ENCODE measurements at places on chromosomes 11 and 22. TPM values are rescaled to one million over a fixed set of nuclear protein-coding genes. Genes with fewer than 3 reads are reported as not detected.

The SLC25A1 gene
- total RNA-seq, result 229 TPM

The CD6 gene
- total RNA-seq, result 5.2 TPM

The BACE1-AS gene
- total RNA-seq, result 2.5 TPM

The PNPLA3 gene
- total RNA-seq, result 6.6 TPM

The CNTN5 gene
- not detected for total RNA-seq

- H3K36me3 ChIP-seq, result no peaks in the 10 kb centered on the region
- peaks cover 14% of the 10 kb centered on the region for H3K4me1 ChIP-seq
- no peak for DNase-seq
- H3K4me3 ChIP-seq, result no peak overlapping the region
- no peaks in the 10 kb centered on the region for H3K27me3 ChIP-seq
These were observed 5.1 kb downstream of the CARS1 start for GRCh38 chr11:3052109-3052479.

- peak overlapping the region; percentile 62 for H3K27ac ChIP-seq
- no peaks in the 10 kb centered on the region for H3K27me3 ChIP-seq
These were observed 40.9 kb downstream of the TXN2 start for GRCh38 chr22:36440429-36441002.

GRCh38 chr22:19565382-19566278 is 41.4 kb upstream of the CLDN5 start:
- H3K27ac ChIP-seq, result no peak overlapping the region
- no peaks in the 10 kb centered on the region for H3K4me1 ChIP-seq
- DNase-seq, result no peak

DNA sequence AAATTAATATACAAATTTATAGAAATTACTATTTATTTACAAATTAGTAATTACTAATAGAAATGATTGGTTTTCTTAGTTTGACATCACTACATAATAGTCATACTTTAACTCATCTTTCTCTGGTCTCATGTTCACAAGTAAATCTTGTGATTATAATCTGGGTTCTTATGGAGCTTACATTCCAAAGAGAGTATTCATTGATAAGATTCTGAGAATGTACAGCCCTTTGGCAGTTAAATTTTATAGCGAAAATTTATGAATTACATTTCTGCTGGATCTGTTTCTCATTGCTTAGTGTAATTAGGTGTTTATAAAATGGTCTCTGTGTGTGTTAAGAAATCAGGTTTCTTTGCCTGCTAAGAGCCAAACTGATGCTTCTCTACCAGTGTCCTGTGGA is 175.2 kb downstream of the TMEM135 start:
- no peaks in the 10 kb centered on the region for H3K4me1 ChIP-seq
- no peak for DNase-seq
- H3K27ac ChIP-seq, result no peak overlapping the region

- no peaks in the 10 kb centered on the region for H3K4me1 ChIP-seq
- H3K36me3 ChIP-seq, result no peaks in the 10 kb centered on the region
- no peak overlapping the region for H3K27ac ChIP-seq
- no peak for DNase-seq
- H3K27me3 ChIP-seq, result no peaks in the 10 kb centered on the region
These were observed 16.2 kb upstream of the FXYD6 start for GRCh38 chr11:117892651-117893050.

DNA sequence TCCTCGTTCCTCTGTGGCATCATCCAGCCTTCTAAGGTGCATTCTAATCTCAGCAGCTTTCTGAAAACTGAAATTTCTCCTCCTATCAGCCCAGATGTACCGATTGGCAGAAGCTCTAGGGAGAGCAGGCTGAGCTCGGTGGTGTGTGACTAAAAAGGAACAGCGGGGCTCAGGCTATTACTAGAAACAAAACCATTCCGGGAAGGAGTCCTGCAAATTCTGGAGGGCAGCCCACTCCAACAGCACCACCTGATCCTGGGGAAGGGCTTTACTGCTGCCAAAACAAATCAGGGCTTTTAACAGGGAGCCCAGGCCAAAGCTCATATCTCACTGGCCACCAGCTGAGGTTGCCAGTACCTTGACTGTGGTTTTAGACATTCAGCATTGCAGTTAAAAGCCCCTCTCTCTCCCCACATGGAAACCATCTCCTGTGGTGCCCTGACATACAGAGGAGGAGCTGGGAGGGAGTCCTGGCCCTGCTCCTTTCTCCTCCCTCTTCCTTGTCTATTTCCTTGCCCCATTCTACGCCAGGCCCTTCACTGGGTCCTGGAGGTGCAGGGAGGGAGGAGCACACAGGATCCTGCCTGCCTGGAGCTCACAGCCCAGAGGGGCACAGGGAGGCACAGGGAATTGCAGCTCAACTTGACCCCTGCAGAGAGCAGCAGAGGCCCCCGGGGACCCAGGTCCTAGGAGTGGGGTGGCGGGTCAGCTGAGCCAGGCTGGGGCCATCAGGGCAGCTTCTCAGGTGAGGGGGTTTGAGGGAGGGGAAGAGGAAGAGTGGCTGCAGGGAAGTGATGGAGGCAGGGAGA is 889 bp downstream of the PLAAT4 start:
- no peaks in the 10 kb centered on the region for H3K27me3 ChIP-seq
- peaks cover 30% of the 10 kb centered on the region for H3K4me1 ChIP-seq
- H3K36me3 ChIP-seq, result no peaks in the 10 kb centered on the region
- peak overlapping the region; percentile 50 for H3K4me3 ChIP-seq
- H3K27ac ChIP-seq, result peak overlapping the region; percentile 92
- DNase-seq, result peak; percentile 42

GRCh38 chr22:30143265-30143664 is 63.0 kb downstream of the HORMAD2 start:
- H3K36me3 ChIP-seq, result no peaks in the 10 kb centered on the region
- no peaks in the 10 kb centered on the region for H3K27me3 ChIP-seq
- H3K4me1 ChIP-seq, result no peaks in the 10 kb centered on the region
- no peak overlapping the region for H3K27ac ChIP-seq

DNA sequence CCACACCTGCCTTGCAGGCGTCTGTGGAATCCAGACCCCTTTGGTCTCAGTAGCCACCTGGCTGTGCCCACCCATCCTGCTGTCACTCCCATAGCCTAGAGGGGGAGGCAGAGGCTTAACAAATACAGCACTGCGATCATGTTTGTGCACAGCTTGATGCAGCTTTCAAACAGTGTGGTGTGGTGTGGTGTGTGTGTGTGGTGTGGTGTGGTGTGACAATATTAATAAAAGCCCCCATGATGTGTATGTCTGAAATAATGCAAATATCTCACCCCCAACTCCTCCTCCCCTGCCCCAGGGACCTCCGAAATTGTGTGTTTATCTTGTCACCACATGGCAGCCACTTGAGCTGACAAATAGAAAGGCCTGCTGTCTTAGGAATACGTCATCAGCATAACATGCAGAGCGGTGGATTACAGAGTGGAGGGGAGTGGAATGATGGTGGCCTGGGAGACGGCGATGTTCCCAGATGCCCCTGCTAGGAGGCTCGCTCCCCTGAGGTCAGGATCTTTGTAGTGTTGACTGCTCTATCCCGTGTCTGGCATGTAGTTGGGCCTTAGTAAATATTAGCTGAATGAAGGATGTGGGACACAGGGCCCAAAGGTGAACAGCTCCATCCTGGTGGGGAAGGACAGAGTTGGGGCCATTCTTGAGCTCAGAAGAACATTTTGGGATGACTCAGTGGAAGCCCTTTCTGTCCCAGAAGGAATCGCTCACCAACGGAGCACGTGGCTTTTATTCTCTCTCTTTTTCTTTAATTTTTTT is 2.8 kb downstream of the PDXP start:
- DNase-seq, result no peak
- H3K4me1 ChIP-seq, result no peaks in the 10 kb centered on the region
- H3K36me3 ChIP-seq, result peaks cover 11% of the 10 kb centered on the region
- peak overlapping the region; percentile 95 for H3K4me3 ChIP-seq
- no peaks in the 10 kb centered on the region for H3K27me3 ChIP-seq

DNA sequence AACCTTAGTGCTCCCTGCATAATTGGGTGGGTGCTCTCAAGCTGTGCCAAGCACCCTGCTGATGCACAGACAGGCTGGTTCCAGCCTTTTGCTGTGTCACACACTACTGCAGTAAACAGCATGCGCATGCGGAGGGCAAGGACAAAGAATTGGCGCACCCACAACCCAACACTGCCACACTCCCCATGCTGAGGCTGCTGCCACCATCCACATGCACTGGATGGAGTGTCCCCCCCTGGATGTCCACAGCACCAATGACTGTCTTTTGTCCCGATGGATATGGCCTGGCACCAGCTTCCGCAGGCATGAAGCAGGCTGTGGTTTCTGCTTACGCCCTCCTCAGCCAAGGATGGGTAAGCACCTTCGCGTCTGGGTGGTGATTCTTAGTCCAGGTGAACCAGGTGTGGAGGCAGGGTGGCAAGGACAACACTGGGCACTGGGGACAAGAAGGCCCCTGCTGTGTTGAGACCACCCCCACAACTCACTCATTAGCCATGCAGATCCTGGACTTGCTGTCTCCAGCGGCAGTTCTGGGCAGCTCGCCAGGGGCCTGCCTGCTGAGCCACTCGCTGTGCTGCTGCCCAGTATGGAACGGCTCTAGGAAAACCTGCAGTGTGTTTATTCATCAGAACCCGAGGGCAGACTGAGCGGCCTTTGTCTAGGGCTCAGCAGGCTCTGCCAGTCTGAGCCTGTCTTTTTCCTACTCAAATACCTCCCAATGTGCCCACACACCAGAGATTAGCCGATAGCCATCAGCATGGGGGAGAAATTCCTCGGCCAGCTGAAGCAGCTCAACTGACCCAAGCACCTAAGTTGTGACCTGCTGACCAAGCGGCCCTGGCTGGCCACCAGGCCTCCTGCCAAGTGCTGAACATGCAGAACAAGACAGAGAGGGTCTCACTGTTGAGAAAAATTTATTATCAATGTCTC is 8.2 kb upstream of the NAP1L4 start:
- H3K4me1 ChIP-seq, result peaks cover 3% of the 10 kb centered on the region
- DNase-seq, result no peak
- no peaks in the 10 kb centered on the region for H3K36me3 ChIP-seq
- no peak overlapping the region for H3K4me3 ChIP-seq

GRCh38 chr11:14186046-14186775 is 172.8 kb downstream of the RRAS2 start:
- no peak for DNase-seq
- no peaks in the 10 kb centered on the region for H3K36me3 ChIP-seq
- no peaks in the 10 kb centered on the region for H3K27me3 ChIP-seq
- no peak overlapping the region for H3K27ac ChIP-seq

GRCh38 chr11:93570759-93571413 is 27.7 kb upstream of the SMCO4 start:
- no peaks in the 10 kb centered on the region for H3K27me3 ChIP-seq
- no peak overlapping the region for H3K4me3 ChIP-seq
- no peaks in the 10 kb centered on the region for H3K36me3 ChIP-seq
- H3K27ac ChIP-seq, result peak overlapping the region; percentile 45

GRCh38 chr11:130636722-130637464 is 188.4 kb downstream of the ADAMTS15 start:
- H3K4me1 ChIP-seq, result no peaks in the 10 kb centered on the region
- H3K27ac ChIP-seq, result no peak overlapping the region
- no peak for DNase-seq
- no peaks in the 10 kb centered on the region for H3K36me3 ChIP-seq
- H3K27me3 ChIP-seq, result no peaks in the 10 kb centered on the region

- peak overlapping the region; percentile 100 for H3K27ac ChIP-seq
- no peaks in the 10 kb centered on the region for H3K27me3 ChIP-seq
- peak; percentile 66 for DNase-seq
- H3K36me3 ChIP-seq, result no peaks in the 10 kb centered on the region
- peak overlapping the region; percentile 92 for H3K4me3 ChIP-seq
- H3K4me1 ChIP-seq, result no peaks in the 10 kb centered on the region
These were observed 1.3 kb upstream of the KMT5B start for GRCh38 chr11:68214173-68215086.
